M059J (cell line): ENCODE measurements at places on chromosomes 13 and 19. TPM values are rescaled to one million over a fixed set of nuclear protein-coding genes. Genes with fewer than 3 reads are reported as not detected.
A peak's percentile ranks its signal among the peaks of the same experiment; 100 is the strongest.

DDA1 gene
- 40.5 and 50.3 TPM in 2 replicates for total RNA-seq

C1QTNF9B gene
- not detected in 2 replicates for total RNA-seq

CFAP97D2 gene
- total RNA-seq = not detected in 2 replicates

NKPD1 gene
- total RNA-seq = not detected in 2 replicates

SIGLEC9 gene
- total RNA-seq = 0.27 TPM in 1 of 2 replicates, not detected in the other

POLR1G gene
- total RNA-seq = 11.1 and 13.4 TPM in 2 replicates

GFY gene
- total RNA-seq = not detected in 2 replicates

KRI1 gene
- 10.2 and 10.5 TPM in 2 replicates for total RNA-seq

SYT3 gene
- not detected in 2 replicates for total RNA-seq

GIPR gene
- total RNA-seq = 0.02 and 0.32 TPM in 2 replicates

LGALS14 gene
- total RNA-seq = not detected in 2 replicates

NAPSA gene
- 0.12 and 0.15 TPM in 2 replicates for total RNA-seq

ZNF700 gene
- total RNA-seq = 7.7 and 16.4 TPM in 2 replicates

IGFL4 gene
- not detected in 2 replicates for total RNA-seq

ZNF492 gene
- not detected in 2 replicates for total RNA-seq

ZNF836 gene
- 12.0 and 12.8 TPM in 2 replicates for total RNA-seq

MYBPC2 gene
- not detected in 2 replicates for total RNA-seq

GRCh38 chr13:91745967-91746366 lies 347.5 kb downstream of the GPC5 start:
- DNase-seq = no peak

DNA sequence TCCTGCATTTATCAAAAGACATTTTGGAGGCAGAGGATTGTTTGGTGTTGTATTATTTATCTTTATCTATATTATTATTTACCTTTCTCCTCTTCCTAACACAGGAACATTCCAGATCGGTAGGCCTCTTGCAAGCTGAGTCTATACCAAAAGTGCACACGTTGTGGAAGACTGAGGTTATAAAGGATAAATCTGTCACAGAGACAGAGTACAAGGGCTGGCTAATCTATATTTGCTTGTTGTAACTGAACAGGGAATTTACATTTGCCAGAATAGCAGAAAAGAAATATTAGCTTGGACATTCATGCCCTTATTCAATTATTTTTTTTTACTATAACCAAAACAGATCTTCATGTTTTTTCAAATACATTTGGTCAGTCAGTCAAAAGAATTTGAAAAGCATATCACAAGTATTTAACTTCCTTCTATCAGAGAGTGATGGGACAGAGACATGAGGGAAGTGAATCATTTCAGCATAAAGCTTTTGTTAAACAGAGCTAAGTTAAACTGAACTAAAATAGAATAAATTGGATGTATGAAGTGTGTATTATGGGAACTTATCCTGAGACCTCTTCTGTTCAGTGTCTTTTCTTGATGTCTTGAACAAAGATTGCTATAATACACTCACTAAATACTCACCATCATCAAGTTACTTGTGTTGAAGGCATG lies 352.5 kb downstream of the DNAJC15 start:
- DNase-seq = no peak

DNA sequence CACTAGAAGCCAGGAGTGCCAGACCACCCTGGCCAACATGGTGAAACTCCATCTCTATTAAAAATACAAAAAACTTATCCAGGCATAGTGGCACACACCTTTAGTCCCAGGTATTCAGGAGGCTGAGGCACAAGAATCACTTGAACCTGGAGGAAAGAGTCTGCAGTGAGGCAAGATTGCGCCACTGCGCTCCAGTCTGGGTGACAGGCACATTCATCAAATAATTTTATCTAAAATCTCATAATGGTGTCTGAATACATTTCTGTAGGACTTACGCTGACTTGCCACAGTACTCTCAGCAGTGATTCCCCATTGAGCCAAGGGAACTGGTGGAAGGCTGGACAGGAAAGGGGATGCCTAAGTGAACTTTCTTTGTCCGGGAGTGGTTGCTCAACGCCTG lies 4.3 kb upstream of the ZNF28 start:
- no peak for DNase-seq

GRCh38 chr13:29903996-29904395 lies 53.6 kb upstream of the UBL3 start:
- no peak for DNase-seq

DNA sequence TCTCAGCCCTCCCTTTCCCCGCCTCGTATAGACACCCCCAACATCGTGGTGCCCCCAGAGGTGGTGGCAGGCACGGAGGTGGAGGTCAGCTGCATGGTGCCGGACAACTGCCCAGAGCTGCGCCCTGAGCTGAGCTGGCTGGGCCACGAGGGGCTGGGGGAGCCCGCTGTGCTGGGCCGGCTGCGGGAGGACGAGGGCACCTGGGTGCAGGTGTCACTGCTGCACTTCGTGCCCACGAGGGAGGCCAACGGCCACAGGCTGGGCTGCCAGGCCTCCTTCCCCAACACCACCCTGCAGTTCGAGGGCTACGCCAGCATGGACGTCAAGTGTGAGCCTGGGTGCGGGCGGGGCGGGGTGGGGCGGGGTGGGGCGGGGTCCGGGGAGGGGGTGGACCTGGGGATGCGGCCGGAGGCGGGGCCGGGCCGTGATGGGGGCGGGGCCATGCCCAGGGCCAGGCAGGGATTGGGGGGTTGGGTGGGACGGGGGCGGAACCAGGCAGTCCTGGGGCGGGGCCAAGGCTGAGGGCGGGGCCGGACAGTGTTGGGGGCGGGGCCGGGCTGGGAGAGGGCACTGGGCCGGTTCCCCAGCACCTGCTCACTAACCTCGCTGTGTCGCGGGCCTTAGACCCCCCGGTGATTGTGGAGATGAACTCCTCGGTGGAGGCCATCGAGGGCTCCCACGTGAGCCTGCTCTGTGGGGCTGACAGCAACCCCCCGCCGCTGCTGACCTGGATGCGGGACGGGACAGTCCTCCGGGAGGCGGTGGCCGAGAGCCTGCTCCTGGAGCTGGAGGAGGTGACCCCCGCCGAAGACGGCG lies 7.8 kb downstream of the MAG start:
- DNase-seq = no peak

DNA sequence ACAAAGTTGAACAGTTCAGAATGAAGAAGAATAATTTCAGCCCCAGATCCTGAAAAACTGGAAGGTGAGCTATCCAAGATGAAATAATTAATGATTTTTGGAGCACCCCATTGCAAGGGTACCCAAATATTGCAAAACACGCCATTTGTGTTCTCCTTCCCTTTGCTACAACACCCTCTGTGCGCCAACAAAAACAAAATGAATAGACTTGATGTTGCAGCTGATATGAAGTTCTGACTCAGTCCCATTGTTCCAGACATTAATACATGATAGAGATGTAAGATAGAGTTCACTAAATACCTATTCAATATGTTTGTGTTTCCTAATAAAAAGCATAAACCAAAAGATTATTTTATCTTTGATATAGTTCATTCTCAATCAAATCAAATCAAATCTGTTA lies 287.5 kb upstream of the SOX21 start:
- DNase-seq = peak; percentile 21

DNA sequence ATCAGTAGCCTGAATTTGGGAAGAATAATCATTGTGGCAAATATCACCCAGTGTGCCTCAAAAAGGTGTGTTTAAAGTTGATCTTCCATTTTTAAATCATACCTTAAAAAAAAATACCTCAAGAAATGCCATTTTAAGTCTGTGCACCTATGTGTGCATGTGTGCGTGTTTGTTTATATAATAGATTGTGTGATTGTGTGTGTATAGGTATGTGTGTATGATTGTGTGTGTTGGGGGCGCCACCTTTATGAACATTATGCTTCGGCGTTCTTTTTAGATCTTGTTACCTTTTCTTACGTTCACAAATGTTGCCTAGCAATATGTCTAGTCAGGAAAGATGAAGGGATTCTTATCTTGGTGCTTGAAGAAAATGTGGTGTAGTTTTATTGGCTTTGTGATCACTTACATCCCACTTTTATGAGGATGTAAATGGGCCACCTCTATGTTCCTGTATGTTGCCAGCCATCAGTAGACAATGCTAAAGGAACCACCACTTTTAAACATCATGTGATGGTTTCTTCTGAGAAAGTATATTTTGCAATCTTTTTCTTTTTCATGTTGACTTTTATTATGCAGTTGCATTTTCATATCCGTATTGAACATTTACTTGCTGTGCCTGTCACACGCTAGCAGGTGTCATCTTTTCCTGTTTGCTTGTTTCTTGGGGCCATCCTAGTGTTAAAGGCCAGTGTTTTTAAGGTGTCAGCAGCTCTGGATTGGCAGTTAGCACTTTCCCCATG lies 2.2 kb upstream of the IRS2 start:
- no peak for DNase-seq

DNA sequence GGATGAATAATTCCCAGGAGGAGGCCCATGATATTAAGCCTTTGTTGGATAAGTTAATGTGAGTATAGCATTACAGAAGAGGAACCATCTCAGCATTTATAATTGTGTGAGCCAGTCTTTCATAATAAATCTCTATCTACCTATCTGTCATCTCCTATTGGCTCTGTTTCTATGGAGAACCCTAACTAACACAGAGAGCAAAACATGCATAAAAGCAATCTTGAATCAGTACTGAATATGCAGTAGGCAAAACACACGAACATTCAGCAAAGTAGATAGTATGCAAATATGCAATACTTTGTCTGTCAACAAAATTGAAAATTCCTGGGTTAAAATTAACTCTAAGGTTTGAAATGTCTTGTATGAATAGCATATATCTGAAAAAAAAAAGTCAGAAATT lies 966.3 kb downstream of the DIAPH3 start:
- DNase-seq = no peak

- DNase-seq = no peak
These were observed 10.1 kb downstream of the CNOT3 start for GRCh38 chr19:54147676-54148075.

- DNase-seq = no peak
These were observed 117.6 kb upstream of the SPATA13 start for GRCh38 chr13:24042710-24043440.

- peak; percentile 41 for DNase-seq
These were observed 408.2 kb downstream of the COG6 start for GRCh38 chr13:40063703-40064102.

DNA sequence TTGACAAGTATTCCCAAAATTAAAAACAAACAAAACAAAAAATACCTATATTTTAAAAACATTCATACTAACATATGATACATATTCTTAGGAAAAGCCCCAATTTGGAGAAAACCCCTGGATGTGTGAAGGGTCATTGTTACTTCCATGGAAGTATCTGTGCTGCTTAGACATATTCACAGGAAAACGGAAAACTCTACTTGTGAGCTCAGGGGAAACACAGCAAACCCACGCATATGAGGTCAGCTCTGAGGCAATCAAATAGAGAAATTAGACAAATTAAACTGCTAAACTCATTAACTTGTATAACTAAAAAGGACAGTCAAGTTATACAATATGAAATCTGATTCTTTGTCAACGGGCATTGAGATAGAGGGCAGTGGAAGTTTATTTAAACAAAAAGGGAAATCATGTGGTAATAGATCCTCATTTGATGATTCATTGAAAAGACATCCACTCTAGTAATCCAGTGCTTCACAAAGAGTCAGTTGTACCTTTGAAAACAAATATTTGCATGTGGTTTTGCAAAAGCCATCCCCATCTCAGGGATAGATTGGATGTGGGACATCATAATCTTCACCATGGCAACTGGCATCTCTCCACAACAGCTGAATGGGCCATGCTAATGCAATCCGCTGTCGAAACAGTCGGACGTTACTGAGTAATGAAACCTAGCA lies 423.4 kb downstream of the ITGBL1 start:
- DNase-seq = peak; percentile 87

GRCh38 chr13:61253105-61253877 lies 162.4 kb downstream of the PCDH20 start:
- no peak for DNase-seq

GRCh38 chr19:31152906-31153305 lies 196.3 kb downstream of the TSHZ3 start:
- peak; percentile 38 for DNase-seq

- peak; percentile 85 for DNase-seq
These were observed 220.1 kb downstream of the FOXO1 start for GRCh38 chr13:40446365-40446764.

GRCh38 chr13:27481766-27482165 lies 31.4 kb upstream of the MTIF3 start:
- DNase-seq = peak; percentile 20

- DNase-seq = no peak
These were observed 647 bp upstream of the ELF1 start for GRCh38 chr13:41019578-41020347.

- no peak for DNase-seq
These were observed 11.6 kb downstream of the URI1 start for GRCh38 chr19:29953352-29954247.

DNA sequence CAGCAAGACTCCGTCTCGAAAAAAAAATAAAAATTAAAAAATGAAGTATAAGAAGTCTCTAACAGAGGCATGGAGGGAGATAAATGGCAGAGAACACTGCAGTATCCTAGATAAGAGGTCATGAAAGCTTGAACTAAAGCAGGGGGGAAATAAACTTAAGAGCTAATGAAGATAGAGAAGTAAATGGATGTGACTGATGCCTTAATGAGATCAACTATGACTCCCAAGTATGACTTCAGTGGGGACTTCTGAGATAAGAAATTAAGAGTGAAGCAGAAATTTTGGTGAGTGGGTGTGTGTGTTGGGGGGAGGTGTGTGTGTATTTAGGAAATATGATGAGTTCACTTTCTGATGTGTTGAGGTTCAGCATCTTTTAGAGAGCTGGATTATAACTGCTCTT lies 55.1 kb downstream of the DIAPH3 start:
- no peak for DNase-seq

- DNase-seq = no peak
These were observed 22.1 kb upstream of the SERP2 start for GRCh38 chr13:44351505-44351854.

DNA sequence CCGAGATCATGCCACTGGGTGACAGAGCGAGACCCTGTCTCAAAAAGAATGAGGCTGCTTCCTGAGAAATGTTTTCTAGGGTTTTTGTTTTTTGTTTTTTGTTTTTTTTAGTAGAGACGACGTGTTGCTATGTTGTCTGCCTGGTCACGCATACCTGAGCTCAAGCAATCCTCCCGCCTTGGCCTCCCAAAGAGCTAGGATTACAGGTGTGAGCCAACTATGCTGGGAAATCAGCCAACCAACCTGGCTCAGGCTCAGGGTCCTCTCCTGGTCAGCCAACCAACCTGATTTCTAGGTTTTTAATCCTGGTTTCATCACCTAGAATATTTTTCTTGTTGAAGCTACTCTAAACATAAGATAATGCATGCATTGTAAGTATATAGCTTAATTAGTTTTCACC lies 7.8 kb downstream of the DHX34 start:
- DNase-seq = no peak

DNA sequence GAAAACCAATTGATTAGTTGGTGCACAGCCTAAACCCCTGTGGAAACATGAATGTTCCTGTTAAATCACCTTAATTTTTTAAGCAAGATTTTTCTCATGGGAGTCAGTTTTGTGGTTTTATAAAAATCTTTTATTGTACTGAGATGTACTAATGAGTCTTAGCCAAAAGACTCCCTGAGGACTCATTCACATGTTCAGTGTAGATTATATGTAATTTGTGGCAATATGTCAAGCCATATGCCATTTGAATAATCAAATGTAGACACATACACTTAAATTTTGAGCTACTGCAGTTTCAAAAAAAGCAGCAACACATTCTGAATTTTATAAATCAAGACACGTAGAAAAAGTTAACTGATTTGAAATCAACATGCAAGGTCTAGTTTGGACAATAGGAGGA lies 395.2 kb downstream of the MYO16 start:
- no peak for DNase-seq
